Activated T-helper 1 cell treated with anti-CD3 and anti-CD28 coated beads, Interleukin-2, amount 50 U/mL, for 16 hours (primary cell): ENCODE measurements at places on chromosomes 12 and 14.

- DNase-seq: no peak
These were observed 6.4 kb downstream of the CD69 start for GRCh38 chr12:9754099-9754927.

GRCh38 chr14:50013198-50013918 lies 103.0 kb downstream of the VCPKMT start:
- no peak for DNase-seq

- DNase-seq: no peak
These were observed 324.0 kb downstream of the MED13L start for GRCh38 chr12:115953450-115953849.

DNA sequence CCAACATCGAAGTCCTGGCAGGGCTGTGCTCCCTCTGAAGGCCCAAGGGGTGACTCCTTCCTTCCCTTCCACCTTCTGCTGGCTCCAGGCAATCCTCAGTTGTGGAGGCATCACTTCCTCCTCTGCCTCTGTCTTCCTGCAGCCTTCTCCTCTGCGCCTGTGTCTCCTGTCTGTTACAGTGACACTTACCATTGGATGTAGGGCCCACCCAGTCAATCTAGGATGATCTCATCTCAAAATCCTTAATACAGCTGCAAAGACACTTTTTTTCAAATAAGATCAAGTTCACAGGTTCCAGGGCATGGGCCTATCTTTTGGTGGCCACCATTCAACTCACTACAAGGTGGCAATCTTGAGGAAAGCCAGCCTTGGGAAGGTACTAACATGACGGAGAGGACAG lies 155.1 kb downstream of the ESRRB start:
- DNase-seq: no peak

GRCh38 chr14:57182760-57183503 lies 85.8 kb downstream of the EXOC5 start:
- no peak for DNase-seq

DNA sequence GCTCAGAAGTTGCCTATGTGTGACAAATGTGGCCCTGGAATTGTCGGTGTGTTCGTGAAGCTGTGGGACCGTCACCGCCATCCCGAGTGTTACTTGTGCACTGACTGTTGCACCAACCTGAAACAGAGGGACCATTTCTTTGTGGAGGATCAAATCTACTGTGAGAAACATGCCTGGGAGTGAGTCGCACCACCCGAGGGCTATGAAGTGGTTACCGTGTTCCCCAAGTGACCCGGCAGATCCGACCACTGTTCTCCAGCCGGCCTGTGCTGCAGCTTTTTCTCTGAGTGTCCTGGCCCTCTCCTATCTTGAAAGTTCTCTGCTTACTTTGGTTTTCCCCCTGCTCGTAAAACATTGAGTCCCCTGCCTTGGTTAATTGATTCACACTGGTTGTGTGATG lies 65.3 kb downstream of the VCPKMT start:
- no peak for DNase-seq

GRCh38 chr14:97262336-97262735 lies 465.2 kb downstream of the VRK1 start:
- no peak for DNase-seq

DNA sequence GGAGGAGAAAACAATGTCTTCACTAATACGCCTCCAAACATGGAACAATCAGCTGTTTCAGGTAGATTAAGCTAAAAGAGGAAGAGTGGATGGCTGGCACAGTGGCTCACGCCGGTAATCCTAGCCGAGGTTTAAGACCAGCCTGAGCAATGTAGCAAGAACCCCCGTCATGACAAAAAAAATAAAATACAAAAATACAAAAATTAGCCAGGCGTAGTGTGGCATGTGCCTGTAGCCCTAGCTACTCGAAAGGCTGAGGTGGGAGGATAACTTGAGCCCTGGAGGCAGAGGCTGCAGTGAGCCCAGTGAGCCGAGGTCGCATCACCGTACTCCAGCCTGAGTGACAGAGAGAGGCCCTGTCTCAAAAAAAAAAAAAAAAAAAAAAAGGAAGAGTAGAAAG lies 1.2 kb upstream of the MED13L start:
- DNase-seq: no peak

DNA sequence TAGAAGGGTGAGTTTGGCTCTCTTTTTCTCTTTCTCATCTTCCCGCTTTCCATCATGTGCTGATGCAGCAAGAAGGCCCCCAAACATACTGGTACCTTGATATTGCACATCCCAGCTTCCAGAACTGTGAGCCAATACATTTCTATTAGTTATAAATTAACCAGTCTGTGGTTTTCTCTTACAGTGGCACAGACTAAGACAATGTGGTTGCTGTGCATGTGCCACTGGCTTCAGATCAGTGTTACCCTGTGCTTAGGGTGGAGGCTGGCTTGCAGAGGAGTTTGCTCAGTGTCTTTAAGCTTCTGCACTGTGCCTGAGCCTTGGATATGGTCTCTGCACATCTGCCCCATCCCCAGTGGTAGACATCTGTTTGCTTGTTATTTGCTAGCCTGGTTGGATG lies 5.5 kb downstream of the IFI27L2 start:
- no peak for DNase-seq

GRCh38 chr12:104700324-104700723 lies 243.6 kb downstream of the CHST11 start:
- no peak for DNase-seq

- DNase-seq: no peak
These were observed 10.6 kb downstream of the VWF start for GRCh38 chr12:6113691-6114475.

GRCh38 chr14:98634043-98634820 lies 637.8 kb downstream of the BCL11B start:
- DNase-seq: no peak

- DNase-seq: no peak
These were observed 35.7 kb upstream of the ACTN1 start for GRCh38 chr14:69014829-69015259.

GRCh38 chr14:76768671-76769500 lies 7.6 kb downstream of the VASH1 start:
- DNase-seq: no peak

- DNase-seq: no peak
These were observed 3.6 kb upstream of the ELK3 start for GRCh38 chr12:96190413-96191108.

DNA sequence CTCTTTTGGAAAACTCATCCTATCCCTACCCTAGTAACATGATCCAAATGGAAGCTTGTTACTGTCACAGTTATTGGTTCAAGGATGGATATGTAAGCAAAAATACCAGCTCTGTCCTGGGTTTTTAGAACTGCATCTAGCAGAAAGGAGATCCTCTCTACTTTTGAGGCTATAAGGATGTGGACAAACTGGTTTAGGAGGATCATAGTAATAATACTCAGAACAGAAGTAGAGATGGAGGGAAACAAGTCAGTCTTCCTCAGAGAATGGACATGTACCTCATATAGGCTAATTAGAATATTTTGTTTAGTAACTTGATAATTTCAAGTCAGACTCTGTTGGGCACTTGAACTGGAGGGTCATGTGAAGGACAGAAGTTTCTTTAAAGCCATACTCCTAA lies 26.6 kb downstream of the FUT8 start:
- no peak for DNase-seq
